ENCODE measurements at places on chromosomes 12 and 14.
A peak's percentile ranks its signal among the peaks of the same experiment; 100 is the strongest.

- DNase-seq, result no peak
Measured at GRCh38 chr12:100830003-100830795, 35.6 kb downstream of the ANO4 start.

- no peak for DNase-seq
Measured at GRCh38 chr12:22283006-22283506, 51.5 kb downstream of the ST8SIA1 start.

DNA sequence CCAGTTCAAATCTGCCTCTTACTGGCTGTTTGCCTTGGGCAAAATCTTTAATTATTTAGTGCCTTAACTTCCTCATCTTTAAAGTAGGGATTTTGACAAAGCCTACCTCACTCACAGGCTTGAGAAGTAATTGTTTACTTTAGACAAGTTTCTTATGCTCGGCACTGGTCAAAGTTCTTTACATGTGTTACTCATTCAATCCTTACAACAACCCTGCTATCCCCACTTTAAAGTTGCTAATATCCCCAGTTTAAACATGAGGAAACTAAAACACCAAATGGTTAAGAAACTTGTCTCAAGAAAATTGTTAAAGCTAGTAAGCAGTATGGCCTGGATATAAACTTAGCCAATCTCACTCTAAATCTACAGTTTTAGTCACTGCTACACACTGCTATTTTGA is 204.0 kb upstream of the AVPR1A start:
- no peak for DNase-seq

GRCh38 chr12:19440019-19440858 is 947 bp downstream of the AEBP2 start:
- DNase-seq, result peak; percentile 55

DNA sequence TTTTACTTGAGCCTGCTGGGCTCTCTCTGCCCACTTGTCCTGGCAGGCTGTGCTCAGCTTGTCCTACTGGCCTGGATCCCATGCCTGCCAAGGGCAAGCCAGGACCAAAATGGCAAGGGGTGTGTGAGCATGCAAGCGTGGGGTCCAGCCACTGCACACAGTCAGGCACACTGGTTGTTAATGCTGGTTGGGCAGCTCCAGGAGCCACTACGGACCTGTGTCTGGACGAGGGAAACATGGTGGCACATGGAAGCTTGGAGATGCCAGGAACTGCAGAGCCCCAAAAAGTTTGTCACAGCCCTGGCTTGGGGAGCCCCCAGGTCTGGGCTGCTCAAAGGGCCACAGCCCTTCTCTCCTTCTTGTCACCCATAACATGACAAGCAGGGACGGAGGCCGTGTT is 83.8 kb downstream of the ACSS3 start:
- DNase-seq, result no peak

DNA sequence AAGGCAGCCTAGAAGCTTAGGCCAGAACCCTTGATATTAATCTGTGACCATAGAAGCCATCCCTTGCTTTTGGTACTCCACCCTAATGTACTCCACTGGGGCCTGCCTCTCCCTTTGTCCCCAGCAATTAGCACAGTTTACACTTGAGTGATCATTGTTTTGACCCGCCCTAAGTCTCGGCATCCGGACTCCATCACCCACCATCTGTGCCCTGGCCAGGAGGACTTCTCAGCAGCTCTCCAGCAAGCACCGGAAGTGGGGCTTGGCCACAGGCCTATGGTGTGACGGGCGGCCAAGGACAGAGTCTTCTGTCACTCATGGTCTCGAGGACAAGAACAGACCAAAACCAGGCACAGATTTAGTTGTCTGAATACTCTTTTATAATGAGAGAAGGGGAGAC is 126.5 kb upstream of the NTF3 start:
- DNase-seq, result no peak
